ENCODE measurements at places on chromosomes 2 and 18.

DNA sequence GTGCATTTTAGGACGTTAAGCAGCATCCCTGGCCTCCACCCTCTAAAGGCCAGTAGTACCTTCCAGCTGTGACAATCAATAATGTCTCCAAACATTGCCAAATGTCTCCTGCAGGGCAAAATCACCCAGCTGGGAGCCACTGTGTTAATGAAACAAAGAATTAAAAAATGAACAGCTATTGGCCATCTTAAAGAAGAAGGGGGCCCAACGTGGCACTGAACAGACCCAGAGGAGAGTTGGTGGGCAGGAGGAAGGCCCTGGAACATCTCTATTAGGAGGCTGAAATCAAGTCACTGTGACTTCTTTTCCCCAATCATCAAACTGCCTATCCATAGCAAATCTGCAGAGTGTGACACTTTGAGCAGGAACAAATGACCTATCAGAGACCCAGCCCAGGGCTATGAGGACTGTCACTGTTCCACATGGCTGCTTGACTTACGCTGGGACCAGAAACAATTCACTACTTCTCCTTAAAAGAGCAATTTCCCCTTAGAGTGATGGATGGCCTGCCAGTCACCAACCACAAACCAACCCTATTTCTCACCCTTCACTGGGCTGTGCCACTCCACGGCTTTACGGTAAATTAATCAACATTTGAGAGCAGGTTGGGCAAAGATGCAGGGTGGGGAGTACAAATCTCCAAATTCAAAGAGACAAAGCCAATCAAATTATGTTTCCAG lies 35.2 kb upstream of the TEX51 start:
- DNase-seq = no peak
- no peak overlapping the region for H3K27ac ChIP-seq
- H3K27me3 ChIP-seq = no peaks in the 10 kb centered on the region
- H3K4me3 ChIP-seq = no peak overlapping the region

DNA sequence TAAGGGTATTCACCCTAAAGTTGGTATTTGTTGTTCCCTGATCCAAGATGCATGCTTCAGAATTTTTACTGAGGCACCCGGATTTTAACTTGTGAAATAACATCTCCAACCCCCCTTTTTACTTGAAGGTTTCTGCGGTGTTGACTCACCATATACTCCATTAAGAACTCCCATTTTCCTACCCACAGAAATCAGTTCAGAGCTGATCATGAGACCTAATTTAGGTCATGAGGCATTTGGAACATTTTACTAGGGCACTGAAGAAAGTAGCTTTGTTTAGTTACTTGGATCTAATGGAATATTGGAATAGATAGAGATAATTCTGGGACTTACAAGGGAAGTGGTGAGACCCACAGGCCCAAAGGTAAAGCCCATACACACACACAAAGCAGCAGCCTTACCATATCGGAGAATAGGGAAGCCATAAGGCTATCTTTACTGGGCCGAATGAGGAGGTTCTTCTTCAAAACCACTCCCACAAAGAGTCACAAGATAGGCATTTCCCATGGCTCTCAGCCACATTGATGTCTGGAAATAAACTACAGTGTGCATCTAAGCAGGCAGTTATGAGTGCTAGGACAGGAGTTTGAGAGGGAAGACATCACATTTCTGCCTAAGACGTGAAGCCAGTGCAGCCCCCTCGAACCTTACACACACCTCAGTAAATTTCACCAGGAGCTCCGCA lies 681.0 kb upstream of the LRRTM4 start:
- no peak overlapping the region for H3K4me3 ChIP-seq
- H3K27me3 ChIP-seq = no peaks in the 10 kb centered on the region
- H3K36me3 ChIP-seq = no peaks in the 10 kb centered on the region
- no peak for DNase-seq
- H3K27ac ChIP-seq = no peak overlapping the region

- no peaks in the 10 kb centered on the region for H3K27me3 ChIP-seq
- H3K4me3 ChIP-seq = no peak overlapping the region
- no peaks in the 10 kb centered on the region for H3K4me1 ChIP-seq
Observed at GRCh38 chr2:198641161-198641560, 816.6 kb downstream of the SATB2 start.

- H3K4me1 ChIP-seq = no peaks in the 10 kb centered on the region
- no peaks in the 10 kb centered on the region for H3K27me3 ChIP-seq
- no peaks in the 10 kb centered on the region for H3K36me3 ChIP-seq
- no peak overlapping the region for H3K27ac ChIP-seq
Observed at GRCh38 chr18:56962322-56962721, 184.6 kb upstream of the BOD1L2 start.

DNA sequence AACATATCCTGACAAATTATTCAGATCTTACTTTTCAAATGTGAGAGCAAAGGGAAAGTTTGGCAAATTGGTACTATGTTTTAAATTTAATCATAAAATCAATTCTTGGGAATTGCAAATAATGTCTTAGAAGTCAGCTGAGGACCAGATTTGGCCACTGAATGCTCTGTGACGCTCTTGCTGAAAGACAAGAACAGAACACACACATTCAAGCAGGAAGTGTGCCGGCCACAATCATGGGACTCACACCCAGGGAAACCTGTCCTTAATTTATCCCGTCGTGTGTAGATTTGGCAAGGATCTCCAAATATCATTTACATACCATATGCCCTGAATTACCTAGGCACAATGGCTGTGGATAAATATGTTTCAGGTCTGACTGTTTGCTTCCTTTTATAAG lies 253.1 kb downstream of the TCF4 start:
- H3K27ac ChIP-seq = no peak overlapping the region
- no peaks in the 10 kb centered on the region for H3K27me3 ChIP-seq
- no peak overlapping the region for H3K4me3 ChIP-seq

DNA sequence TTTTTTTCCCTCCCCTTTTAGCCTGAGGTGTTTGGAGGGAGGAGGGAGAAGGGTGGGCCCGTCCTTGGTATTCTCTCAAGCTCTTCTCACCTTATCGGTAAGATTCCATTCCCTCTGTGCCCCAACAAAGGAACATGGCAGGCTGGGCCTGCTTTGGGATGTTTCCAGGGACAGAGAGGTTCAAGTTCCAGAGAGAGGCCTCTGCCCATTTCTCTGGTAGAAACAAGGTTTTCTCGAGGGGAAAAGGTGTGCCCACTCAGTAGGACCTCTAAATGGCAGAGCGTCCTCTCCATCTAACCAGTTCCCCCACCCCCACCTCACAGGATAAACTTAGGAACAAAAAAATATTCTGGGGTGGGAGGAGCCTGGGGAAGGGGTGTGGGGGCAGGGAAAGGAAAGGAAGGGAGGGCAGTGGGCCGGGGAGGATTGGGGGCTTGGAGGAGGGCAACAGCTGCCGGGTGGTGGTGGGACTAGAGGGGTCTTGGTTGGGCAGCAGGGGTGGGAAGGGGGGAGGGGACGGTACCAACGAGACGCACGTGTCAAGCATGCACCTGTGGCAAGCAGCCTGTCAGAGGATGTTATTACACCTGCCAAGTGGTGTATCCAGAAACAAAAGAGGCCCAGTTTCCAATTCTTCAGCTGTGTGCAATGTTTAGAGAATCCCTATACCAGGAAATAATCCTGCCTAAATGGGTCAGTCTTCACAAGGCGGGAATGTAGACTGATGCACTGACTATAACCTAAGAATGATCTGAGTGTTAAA lies 2.1 kb downstream of the PCBP1 start:
- DNase-seq = no peak
- peaks cover 6% of the 10 kb centered on the region for H3K36me3 ChIP-seq
- peak overlapping the region; percentile 98 for H3K4me3 ChIP-seq
- H3K27ac ChIP-seq = peak overlapping the region; percentile 99
- no peaks in the 10 kb centered on the region for H3K27me3 ChIP-seq

DNA sequence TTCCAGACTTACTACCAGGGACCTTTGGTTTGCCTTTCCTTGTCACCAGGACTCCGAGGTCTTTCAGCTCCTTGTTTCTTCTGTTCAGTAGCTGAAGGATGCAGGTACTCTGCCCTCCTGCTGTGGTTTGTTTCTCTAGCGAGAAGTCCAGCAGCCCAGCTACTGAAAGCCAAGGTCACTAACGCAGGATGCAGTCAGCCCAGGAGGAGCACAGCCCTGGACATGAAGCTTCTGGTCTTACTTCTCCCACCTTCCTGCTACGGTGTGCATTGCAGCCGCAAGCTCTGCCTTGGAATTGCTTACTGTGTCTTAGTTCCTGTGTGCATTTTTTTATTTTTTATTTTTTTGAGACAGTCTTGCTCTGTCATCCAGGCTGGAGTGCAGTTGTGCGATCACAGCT lies 62.4 kb downstream of the DGKD start:
- H3K4me3 ChIP-seq = no peak overlapping the region
- DNase-seq = no peak
- H3K27ac ChIP-seq = no peak overlapping the region
